ENCODE measurements at places on chromosomes 5 and 9. TPM values are rescaled to one million over a fixed set of nuclear protein-coding genes. Genes with fewer than 3 reads are reported as not detected.

The SLC34A3 gene
- total RNA-seq, result not detected

The PCDHGB7 gene
- not detected for total RNA-seq

DNA sequence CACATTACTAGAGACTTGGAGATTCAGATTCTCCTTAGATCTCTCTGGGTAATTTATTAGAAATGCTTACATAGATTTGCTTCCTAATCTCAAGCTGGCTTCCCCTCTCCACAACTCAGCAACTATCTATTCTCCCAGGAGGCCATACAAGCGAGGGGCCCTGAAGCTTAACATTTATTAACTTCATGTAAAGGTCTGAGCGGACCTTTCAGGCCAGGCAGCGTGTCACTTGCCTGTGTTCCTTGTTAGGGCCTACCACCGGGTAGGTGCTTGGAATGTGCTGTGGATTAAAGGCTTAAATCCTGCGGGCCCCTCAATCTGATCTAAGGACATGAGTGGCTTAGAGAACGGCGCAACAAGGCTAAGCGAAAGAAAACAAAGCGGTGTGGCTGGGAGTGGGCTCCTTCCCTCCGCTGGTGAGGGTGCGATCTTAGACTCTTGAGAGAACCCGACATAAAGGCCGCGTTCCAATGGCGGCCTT, 712 bp upstream of the HSPA4 start:
- H3K4me3 ChIP-seq, result peak overlapping the region; percentile 97
- no peak for DNase-seq

- peak overlapping the region; percentile 90 for H3K27ac ChIP-seq
- DNase-seq, result peak; percentile 82
- H3K4me3 ChIP-seq, result peak overlapping the region; percentile 88
- H3K27me3 ChIP-seq, result no peaks in the 10 kb centered on the region
- H3K36me3 ChIP-seq, result peaks cover 1% of the 10 kb centered on the region
Observed at GRCh38 chr9:97237951-97238889, 69.2 kb upstream of the CCDC180 start.

DNA sequence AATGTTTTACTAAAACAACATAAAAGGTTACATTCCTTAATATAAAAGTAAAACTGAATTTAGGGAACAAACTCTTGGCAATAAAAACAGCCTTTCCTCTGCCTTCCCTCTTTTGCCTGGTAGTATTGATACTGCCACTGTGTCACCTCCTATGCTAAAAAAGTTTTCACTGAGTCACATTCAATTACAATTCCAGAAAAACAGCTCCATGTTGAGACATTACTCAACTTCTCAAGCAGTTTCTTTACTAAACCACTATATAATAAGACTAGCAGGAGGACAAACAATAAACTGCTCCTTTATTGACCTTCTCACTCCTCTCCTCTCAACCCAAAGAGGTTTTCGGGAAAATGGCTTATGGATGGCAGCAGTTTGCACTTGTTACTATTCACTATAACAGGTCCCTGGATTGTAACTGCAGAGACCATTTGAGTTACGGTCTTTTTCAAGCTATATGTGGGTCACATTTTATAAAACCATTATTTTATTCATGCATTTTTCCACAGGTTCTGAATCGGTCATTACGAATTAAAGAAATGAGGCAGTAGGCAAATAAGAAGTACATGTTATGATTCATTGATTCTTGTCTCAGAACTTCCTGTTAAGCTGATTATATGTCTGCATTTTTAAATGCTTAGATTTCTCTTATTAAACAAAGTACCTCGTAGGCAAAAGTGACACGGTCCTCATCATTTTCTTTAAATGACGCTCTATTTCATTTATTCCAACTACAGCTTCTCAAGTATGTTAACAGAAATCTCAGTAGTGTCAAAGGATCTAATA, 2.1 kb downstream of the ZDHHC21 start:
- no peak for DNase-seq
- peaks cover 34% of the 10 kb centered on the region for H3K4me1 ChIP-seq
- no peak overlapping the region for H3K4me3 ChIP-seq
- no peaks in the 10 kb centered on the region for H3K27me3 ChIP-seq
- no peak overlapping the region for H3K27ac ChIP-seq
- H3K36me3 ChIP-seq, result peaks cover 18% of the 10 kb centered on the region
